ENCODE measurements at places on chromosomes 7 and 10.

DNA sequence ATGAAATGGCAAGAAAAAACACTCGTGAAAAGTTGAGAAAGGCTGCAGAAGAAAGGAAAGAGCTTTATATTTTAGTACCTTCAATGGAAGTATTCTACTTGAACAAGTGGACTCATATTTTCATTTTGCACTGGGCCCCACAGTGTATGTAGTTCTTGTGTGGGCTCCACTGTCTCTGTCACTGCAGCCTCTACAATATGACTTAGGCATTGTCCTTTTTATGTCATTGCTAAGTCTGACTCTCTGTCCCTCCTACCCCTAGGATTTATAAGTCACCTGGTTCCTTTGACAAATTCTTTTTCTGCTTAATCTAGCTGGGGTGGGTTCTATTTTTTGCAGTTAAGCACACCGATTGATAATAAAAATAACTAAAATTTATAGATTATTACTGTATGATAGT, 27.7 kb upstream of the SOSTDC1 start:
- DNase-seq = no peak

- no peak for DNase-seq
Measured at GRCh38 chr10:49512121-49512809, 26.7 kb downstream of the ERCC6 start.

GRCh38 chr7:128129224-128129864, 98.1 kb upstream of the LRRC4 start:
- DNase-seq = no peak

GRCh38 chr7:75944507-75944906, 29.6 kb downstream of the POR start:
- no peak for DNase-seq

DNA sequence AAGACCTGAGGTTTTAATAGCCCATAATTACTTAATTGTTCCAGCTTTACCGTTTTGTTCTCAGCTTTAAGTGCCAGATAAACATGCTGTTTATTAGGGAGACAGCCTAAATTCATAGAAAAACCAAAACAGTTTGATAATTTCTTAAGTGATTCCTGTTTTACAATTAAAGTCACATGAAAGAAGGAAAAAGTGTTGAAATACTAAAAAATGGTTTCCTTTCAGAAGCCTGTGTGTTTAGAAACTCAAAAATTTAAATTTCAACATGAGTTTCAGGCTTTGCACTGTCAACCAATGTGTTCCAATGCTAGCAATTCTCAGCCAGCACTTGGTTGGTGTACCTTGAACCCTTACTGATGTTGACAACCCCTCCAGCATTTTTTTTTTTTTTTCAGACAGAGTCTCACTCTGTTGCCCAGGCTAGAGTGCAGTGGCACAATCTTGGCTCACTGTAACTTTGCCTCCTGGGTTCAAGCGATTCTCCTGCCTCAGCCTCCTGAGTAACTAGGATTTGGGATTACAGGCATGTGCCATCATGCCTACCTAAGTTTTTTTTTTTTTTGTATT, 135.3 kb downstream of the ICA1 start:
- DNase-seq = no peak

DNA sequence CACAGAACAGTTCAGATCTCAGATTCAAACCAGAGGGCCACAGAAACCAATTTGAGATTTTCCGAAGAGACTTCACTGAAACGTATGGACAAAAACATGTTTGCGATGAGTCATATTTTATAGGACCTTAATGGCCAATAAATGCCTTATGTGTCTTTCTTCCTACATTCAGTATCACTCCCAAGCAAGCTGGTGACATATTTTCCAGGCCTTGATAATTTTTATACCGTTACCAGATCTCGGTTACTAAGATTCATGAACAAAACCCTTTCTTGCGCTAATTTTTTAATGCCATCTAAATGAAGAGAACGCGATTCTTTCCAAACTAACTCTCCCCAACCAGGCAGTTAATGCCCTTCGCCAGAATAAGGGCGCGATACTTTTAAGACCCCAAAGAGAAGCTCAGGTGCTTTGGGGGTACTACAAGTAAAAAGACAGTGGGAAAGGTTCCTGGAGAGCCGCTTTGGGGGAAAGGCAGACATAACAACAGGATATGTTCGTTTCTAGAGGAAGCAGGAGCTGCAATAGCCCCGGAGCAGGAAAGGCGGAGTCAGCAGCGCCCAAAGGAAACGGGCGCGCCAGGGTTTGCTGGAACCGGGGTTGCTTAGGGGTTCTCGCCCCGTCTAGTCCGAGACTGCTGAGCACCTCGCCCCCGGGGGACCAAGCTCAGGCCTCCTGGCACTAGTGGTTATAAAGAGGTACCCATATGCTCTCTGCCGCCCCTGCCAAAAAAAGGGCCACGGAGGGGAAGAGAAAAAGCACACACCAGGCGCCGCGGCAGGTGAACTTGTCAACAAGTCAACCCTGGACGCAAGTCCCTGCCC, 884 bp downstream of the ICA1 start:
- DNase-seq = no peak

- DNase-seq = no peak
Measured at GRCh38 chr10:18797286-18797685, 138.1 kb downstream of the ARL5B start.

GRCh38 chr10:71331736-71332135, 12.7 kb downstream of the SLC29A3 start:
- no peak for DNase-seq

GRCh38 chr7:107900496-107901015, 9.6 kb downstream of the DLD start:
- no peak for DNase-seq

GRCh38 chr7:54687462-54688212, 71.4 kb downstream of the SEC61G start:
- DNase-seq = no peak

DNA sequence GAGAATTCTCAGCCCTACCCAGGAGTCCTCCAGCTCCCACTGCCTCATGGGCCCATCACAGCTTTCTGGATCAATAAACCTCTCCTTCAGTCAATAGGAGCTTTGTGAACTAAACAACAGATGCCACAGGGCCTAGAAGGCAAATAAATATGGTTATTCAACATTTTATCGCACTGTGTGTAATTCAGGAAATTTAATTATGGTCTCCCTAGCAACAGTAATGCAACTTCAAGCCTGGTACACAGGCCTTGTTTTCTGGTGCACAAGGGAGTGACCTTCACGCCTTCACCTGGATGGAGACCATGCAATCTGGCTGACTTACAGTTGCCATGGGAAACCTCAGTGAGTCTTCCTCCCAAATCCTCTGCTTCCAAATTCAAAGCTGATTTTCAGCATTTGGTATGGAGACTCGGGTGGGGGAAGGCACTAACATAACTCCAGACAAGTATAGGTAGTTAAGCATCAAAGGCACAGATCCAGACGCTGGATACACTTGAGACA, 441.0 kb upstream of the NPVF start:
- no peak for DNase-seq

DNA sequence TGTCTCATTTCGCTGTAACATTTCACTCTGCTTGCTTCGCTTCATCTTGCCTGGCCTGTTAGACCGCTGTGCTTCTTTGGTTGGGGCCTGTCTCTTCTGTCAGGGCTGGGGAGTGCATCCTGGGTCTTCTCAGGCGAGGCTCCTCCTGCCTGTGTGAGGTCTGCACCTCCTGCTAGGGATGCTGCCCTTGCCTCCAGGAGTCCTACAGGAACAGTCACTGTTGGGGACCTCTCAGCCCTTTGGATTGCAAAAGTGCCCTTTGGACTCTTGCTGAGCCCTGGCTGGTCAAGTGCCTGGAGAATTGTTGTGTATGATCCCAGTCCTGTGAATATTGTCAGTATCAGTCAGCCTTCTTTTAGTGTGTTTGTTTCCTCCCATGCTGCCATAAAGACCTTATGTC, 84.1 kb downstream of the MDFIC start:
- DNase-seq = no peak

DNA sequence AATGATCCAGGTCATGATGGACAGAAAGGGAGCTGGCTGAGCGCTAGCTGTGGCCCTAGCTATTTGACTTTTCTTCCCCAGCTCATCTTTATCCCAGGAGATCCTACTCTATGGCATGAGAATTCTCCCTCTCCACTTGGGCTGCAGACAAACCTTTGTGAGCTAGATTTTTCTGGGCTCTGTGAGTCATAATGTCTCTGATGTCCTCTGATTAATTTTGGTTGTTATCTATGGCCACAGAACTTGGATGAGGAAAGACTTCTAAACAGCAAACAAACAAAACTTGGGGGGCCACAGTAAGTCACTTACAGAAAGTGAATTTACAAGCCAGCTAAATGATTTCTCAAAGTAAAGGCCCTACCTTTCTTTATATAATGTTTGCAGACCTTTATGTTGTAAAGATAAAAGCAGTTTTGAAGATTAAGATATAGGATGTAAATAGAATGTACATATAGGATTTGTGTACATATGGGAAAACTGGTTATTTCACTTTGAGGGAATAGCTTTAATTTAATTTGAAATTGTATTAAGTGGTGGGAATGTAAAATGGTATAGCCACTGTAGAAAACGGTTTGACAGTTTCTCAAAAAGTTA, 10.4 kb downstream of the ABLIM1 start:
- no peak for DNase-seq

GRCh38 chr10:15208221-15208620, 39.7 kb upstream of the NMT2 start:
- no peak for DNase-seq

DNA sequence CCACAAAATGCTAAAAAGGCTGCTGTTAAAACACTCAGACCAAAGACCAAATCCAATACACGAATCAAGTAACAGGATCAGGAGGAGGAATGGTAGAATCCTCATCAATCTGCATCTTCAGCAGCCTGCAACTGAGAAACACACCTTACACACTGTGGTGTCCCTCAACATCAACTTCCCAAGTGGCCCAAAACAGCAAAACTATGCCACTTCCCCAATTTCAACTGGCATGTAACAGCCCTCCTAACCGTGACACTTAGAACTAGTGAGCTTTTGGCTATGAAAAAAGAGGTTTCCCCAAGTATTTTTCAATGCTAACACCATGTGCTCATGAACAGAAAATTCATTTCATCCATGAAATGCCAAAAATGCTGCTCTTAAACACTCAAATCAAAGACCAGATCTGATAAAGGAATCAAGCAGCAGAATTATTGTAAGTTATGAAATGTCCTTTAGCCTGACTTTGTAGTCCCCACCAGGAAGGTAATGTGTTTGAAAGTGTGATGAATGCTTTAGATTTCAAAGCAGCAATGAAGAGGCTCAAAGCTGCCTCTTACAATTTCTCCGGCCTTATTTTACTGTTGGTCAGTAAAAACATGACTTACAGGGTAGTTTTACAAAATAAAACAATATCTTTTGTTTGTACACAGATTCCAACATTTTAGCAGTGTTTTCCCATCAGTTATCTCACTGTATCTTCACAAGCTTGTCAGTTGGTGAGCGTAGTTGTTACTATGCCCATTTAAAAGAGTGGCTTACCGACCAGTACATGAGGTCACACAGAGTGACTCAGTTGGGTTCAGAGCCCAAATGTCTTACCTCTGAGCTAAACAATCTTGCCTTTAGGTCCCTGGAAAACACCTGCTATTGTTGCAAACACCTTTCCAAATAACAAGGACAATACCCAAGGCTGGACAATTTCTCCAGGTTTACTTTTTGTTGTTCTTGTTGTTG, 65.7 kb upstream of the ASAH2 start:
- DNase-seq = no peak

- DNase-seq = no peak
Measured at GRCh38 chr7:69399401-69399800, 198.9 kb upstream of the AUTS2 start.

GRCh38 chr7:85641331-85641730, 454.5 kb upstream of the SEMA3D start:
- DNase-seq = no peak

- DNase-seq = no peak
Measured at GRCh38 chr7:132349075-132349474, 227.2 kb downstream of the PLXNA4 start.

- DNase-seq = no peak
Measured at GRCh38 chr10:67257018-67257417, 331.2 kb downstream of the LRRTM3 start.

DNA sequence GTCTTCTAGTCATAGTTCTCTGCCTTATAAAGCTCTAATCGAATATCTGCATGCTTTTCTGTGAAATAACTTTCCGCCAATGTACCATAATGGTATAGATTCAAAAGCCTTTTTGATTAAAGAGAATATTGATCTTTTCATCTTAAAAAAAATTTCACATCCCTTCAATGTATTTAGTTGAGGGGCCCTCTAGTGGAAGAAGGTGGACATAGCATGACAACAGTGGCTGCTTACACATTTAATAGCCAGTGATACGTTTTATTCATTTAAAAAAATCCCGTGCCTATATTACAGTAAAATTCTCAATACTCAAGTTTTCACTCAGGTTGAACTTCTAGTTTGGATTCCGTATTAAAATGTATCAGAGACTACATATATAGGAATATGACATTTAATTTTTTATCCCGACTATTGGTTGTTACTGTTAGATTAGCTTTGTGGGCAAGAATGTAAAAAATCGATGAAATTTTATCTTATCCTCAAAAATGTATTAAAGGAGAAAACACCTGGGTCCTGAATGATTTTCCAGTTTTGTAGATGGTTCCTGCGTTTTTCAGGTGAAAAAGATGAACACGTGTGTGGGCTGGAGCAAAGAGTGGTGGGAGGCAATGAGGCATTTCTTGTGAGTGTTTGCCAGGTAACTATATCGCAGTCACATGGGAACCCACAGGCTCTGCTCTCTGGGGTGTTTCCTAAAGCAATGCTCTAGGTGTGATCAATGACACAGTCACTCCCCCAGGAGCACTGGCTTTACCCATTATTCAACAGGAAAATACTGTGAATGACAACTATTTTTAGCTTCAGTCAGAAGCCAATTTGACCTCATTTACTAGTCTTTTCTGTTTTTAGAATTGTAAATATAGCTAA, 24.1 kb upstream of the PNLIP start:
- DNase-seq = no peak

DNA sequence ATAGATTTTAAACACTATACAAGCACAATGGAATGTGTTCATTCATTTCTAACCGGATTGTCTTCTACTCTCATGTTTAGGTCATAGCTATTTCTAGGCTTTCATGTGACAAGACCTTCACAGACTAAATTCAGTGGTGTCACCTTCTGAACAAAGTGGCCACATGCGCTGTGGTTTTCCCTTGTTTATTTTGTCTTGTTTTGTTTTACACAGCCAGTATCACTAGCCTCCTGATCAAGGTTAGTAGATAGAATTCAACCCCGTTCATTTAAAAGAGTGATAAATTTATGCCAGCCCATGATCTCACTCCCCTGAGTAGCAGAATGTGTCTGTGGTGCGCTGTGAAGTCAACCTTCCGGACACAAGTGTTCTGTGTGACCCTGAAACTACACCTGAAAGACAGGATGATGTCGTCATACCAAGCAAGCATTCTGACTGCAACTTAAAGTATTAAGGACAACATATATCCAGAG, 209.1 kb downstream of the CREB5 start:
- no peak for DNase-seq

- no peak for DNase-seq
Measured at GRCh38 chr7:116630357-116630756, 41.6 kb upstream of the MET start.

GRCh38 chr10:71467569-71468362, 71.0 kb downstream of the CDH23 start:
- no peak for DNase-seq

GRCh38 chr10:124349231-124349995, 69.3 kb downstream of the OAT start:
- no peak for DNase-seq

- DNase-seq = no peak
Measured at GRCh38 chr7:130818056-130818455, 84.0 kb upstream of the KLF14 start.

GRCh38 chr7:42174391-42174912, 62.6 kb downstream of the GLI3 start:
- DNase-seq = no peak

- DNase-seq = no peak
Measured at GRCh38 chr10:5943536-5943935, 33.8 kb downstream of the IL15RA start.

All from urinary bladder (tissue), 4 donors.